ENCODE measurements at places on chromosomes 4 and X.

DNA sequence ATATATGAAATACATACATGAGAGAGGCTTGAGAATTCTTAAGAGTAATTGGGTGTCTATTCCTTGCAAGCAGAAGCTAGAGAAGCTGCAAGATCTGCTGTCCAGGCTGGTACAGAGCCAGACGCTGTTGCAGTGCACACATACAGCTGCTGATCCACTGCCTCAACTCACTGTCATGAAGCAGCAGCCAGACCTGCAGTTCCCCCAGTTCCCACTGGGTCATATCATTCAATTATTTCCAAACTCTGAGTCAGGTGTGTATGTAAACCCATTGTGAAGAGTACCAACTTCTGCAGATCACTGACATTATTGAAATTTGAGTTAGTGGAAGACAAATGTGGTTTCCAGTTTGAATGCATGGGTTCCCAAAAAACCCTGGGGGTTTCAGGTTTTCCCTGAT is 1212.8 kb upstream of the ADGRL3 start:
- DNase-seq, result no peak

GRCh38 chrX:118756101-118756500 is 28.7 kb downstream of the IL13RA1 start:
- DNase-seq, result no peak

- peak; percentile 21 for DNase-seq
Observed at GRCh38 chr4:6885953-6886557, 23.6 kb upstream of the TBC1D14 start.

- DNase-seq, result no peak
Observed at GRCh38 chr4:182367153-182367552, 124.0 kb downstream of the TENM3 start.

- DNase-seq, result no peak
Observed at GRCh38 chr4:122783301-122784215, 43.1 kb upstream of the FGF2 start.

DNA sequence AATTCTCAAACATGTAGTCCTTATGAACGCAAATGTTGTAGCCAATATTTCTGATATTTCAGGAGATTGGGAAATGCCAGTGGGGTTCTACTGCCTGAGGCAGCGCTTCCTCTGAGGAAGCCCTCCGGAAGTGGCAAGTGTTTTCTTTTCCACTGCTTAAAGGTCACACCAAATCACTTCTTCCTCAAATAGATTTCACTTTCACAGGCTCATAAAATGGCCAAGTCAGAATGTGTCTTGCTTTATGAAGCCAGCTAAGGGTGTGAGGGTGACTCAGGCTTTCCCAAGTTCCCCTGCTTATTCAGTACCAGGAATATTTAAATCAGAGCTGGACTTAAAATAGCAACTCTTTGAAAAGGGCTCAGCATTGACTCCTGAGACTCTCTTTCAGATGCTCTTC is 514.2 kb upstream of the DIPK2B start:
- no peak for DNase-seq

DNA sequence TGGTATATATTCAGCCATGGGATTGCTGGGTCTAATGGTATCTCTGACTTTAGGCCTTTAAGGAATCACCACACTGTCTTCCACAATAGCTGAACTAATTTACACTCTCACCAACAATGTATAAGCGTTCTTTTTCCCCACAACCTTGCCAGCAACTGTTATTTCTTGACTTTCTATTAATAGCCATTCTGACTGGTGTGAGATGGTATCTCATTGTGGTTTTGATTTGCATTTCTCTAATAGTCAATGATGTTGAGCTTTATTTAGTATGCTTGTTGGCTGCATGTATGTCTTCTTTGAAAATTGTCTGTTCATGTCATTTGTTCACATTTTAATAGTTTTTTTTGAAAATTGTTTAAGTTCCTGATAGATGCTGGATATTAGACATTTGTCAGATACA is 235.2 kb downstream of the HEPH start:
- DNase-seq, result no peak

DNA sequence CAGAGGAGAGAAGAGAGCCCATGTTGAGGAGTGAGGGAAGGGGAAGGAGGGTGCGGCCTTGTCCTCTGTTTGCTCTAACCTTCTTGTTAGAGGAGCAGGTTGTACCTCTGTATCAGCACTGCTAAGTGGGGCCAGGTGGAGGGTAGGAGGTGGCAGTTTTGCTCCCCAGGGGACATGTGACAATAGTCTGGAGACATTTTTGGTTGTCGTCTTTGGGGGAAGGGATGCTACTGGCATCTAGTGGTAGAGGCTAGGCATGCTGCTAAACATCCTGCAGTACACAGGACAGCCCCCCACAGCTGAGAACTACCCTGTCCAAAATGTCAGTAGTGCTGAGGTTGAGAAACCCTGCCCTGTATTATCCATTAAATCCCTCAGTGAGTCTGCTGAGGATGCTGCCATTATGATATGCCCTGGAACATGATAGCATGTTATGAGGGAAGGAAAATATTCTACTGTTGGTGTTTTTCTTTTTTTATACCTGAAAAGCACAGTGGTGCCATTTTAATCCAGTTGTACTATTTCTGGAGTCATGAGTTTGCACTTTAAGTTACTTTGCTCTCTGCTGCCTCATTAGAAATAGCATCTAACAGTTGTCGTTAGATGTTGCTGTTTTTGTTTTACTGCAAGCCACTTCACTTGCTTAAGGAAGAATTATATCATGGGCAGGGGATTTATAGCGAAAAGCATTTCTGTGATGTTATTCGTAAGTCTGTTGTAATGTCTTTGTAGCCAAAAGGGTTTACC is 90.6 kb downstream of the LRP2BP start:
- no peak for DNase-seq

GRCh38 chr4:86685401-86685800 is 91.3 kb downstream of the PTPN13 start:
- DNase-seq, result no peak

- DNase-seq, result peak; percentile 14
Observed at GRCh38 chr4:4334798-4335520, 44.9 kb downstream of the ZBTB49 start.

GRCh38 chr4:87633243-87633642 is 16.8 kb upstream of the DMP1 start:
- peak; percentile 36 for DNase-seq

DNA sequence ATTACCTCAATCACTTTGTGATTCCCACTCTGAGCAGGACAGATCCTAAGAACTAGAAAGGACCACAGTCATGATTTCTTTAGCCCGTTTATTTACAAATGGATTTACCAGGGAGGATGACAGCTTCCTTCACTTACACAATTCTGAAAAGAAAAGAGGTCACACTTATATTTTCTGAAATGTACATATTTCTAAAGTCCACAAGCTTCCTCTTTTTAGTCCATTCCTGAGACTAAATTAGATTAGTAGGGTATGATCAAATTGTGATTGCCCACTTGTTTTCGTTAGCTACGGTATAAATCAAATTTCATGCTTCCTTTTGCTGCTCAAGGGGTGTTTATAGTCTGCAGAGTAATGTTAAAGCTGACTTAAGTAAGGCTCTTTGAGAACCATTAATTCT is 7.6 kb upstream of the AMELX start:
- no peak for DNase-seq

DNA sequence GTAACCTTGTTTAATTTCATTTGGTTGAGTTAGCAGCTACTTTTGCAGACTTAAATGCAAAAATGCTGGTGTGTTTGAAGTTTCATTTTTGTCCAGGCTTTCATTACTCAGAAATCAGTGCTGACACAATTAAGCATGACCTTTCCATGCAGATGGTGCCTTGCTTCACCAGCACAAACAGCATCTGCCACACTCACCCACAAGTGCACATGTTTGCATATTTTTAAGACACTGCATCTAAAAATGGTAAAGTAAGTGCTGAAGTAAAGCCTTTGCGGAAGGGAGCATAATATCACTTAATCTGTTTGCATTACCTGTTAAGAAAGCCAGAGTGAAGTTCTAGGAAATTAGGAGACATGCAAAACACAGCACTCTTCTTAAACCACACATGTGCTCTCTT is 7.3 kb upstream of the DAPP1 start:
- DNase-seq, result no peak

GRCh38 chr4:25813448-25814106 is 49.2 kb downstream of the SEL1L3 start:
- no peak for DNase-seq
